ENCODE measurements at places on chromosomes 7 and 10.
A peak's percentile ranks its signal among the peaks of the same experiment; 100 is the strongest.

GRCh38 chr10:121736315-121737130 lies 138.3 kb upstream of the FGFR2 start:
- peaks cover 6% of the 10 kb centered on the region for H3K4me1 ChIP-seq
- H3K36me3 ChIP-seq: peaks cover 8% of the 10 kb centered on the region
- DNase-seq: no peak
- H3K27me3 ChIP-seq: no peaks in the 10 kb centered on the region

DNA sequence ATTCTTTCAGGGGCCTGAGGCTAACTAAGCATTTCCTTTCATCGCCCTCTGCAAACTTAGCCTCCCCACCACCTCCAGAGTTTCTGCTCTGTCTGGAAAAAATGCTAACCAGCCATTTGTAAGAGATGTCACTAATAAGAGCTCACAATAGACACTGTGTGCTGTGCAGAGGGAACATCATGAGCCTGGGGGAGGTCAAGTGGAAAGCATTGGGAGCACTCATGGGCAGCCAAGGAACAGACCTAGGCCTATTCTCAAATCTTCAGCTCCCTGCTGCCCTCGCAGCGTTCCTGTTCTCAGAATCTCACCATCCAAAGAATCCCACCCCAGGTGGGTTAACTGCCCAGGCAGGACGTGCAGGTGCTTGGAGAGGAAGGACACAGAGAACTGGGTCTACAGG lies 27.1 kb upstream of the GPAM start:
- H3K4me3 ChIP-seq: no peak overlapping the region
- DNase-seq: no peak
- H3K4me1 ChIP-seq: no peaks in the 10 kb centered on the region
- no peak overlapping the region for H3K27ac ChIP-seq
- no peaks in the 10 kb centered on the region for H3K36me3 ChIP-seq
- H3K27me3 ChIP-seq: peaks cover 4% of the 10 kb centered on the region

DNA sequence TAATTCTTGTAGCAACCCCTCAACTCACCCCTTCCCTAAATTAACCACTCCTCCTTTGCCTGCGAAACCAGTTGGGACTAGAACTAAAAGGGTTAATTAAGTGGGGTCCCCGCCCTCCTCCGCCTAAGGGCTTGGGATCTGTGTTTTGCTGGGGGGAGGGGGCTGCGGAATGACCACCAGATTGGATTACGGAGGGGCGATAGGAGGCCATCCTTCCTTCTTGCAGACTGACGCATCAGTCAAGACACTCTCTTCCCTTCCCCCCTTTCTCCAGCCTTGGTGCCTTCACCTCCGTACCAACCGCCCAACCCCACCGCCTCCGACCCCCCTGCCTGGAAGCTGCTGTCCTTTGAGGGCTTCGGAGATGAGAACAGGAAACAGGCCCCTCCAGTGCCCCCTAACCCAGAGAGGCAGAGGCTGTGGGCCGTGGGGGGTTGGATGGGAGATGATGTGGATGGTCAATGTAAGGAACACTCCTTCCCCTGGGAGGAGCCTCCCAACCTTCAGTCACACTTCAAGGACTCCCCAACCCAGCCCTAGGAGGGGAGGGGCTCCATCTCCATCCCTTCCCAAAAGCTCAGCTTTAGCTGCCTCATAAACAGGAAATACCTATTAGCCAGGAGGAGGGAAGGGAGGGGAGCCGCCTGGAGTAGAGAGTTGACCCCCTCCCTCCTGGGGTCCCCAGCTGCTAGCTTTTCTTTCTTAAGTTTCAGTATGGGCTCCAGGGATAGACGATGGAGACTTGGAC lies 997 bp upstream of the LDB1 start:
- peaks cover 56% of the 10 kb centered on the region for H3K4me1 ChIP-seq
- DNase-seq: no peak
- no peaks in the 10 kb centered on the region for H3K36me3 ChIP-seq
- peak overlapping the region; percentile 98 for H3K27ac ChIP-seq
- peak overlapping the region; percentile 87 for H3K4me3 ChIP-seq
- no peaks in the 10 kb centered on the region for H3K27me3 ChIP-seq

- H3K27ac ChIP-seq: no peak overlapping the region
- H3K27me3 ChIP-seq: no peaks in the 10 kb centered on the region
- DNase-seq: no peak
- H3K4me1 ChIP-seq: no peaks in the 10 kb centered on the region
Measured at GRCh38 chr10:11026773-11027172, 9.1 kb downstream of the CELF2 start.

DNA sequence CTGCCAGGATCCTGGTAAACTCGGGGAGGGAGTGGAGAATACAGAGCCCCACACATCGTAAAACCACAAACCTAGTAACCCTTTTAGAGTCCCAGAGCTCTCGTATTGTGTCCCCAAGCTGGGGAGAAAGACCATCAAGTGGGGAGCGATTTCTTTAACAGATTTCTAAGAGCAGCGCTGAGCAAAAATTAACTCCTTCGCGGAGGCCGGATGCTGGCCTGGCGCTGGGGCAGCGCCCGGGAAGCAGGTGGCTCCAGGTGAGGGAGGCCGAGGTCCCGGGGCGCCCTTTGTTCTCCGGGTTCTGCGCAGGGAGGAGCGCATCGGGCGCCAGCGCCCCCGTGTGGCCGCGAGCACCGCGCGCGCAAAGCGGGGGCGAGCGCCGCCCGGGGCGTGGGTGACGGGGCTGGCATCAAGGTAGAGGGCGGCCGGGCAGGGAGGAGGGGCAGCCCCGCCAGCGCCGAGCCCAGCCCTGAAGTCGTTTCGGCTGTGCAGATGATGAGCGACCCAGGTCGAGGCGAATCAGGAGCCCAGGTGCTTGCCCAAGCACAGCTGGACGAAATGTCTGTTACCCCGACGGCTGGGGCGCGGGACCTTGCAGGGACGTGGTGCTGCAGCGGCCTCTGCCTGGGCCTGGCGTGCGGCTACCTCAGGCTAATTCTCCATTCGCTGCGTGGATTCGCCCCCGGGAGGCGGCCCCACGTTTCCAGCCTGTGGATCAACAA lies 10.4 kb upstream of the FGFR2 start:
- H3K36me3 ChIP-seq: no peaks in the 10 kb centered on the region
- H3K27ac ChIP-seq: peak overlapping the region; percentile 55
- H3K4me3 ChIP-seq: peak overlapping the region; percentile 40
- no peaks in the 10 kb centered on the region for H3K27me3 ChIP-seq
- no peak for DNase-seq

DNA sequence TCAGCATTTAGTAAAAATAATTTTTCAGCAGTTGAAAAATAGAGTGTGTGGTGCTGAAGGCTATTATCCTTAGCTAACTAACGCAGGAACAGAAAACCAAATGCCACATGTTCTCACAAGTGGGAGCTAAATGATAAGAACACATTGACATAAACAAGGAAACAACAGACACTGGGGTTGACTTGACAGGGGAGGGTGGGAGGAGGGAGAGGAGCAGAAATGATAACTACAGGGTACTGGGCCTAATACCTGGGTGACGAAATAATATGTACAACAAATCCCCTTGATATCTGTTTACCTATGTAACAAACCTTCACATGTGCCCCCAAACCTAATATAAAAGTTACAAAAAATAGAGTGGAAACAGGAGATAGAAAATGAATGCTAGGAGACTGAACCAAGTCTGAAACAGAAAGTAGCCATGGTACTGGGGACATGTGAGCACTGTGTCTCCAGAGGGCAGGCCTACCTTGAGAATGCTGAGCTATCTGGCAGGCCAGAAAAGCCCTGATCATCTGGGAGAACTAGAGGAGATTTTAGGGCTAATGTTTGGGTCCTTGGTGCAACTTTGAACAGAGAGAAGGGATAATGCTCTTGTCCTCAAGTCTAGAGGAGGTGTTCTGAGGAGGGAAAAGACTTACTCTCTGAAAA lies 4.7 kb upstream of the EFCAB10 start:
- no peak for DNase-seq
- peaks cover 7% of the 10 kb centered on the region for H3K27me3 ChIP-seq
- no peaks in the 10 kb centered on the region for H3K36me3 ChIP-seq
- H3K4me3 ChIP-seq: no peak overlapping the region
- H3K27ac ChIP-seq: no peak overlapping the region
- H3K4me1 ChIP-seq: peaks cover 4% of the 10 kb centered on the region

- no peaks in the 10 kb centered on the region for H3K36me3 ChIP-seq
- H3K4me1 ChIP-seq: no peaks in the 10 kb centered on the region
- no peak for DNase-seq
Measured at GRCh38 chr7:85851571-85852193, 664.8 kb upstream of the SEMA3D start.

DNA sequence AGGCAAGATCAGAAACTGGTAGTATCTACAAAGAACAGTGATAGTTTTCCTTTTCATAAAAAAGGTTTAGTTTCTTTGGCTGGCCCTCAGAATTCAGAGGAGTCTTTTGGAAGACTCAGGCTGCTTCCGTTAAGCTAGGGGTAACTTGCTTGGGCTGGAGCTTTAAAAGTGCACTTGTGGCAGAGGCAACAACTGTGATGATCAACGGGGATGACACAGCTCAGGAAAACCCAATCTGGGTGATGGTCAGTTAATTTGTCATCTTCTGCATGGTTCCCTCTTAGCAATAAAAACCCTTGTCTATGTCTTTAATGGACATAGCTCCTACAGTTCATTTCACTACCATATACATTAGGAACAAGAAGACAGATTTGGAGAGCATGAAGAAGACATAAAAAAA lies 46.7 kb downstream of the SGMS1 start:
- no peak overlapping the region for H3K27ac ChIP-seq
- no peak overlapping the region for H3K4me3 ChIP-seq
- no peak for DNase-seq
- no peaks in the 10 kb centered on the region for H3K4me1 ChIP-seq
- H3K36me3 ChIP-seq: no peaks in the 10 kb centered on the region

DNA sequence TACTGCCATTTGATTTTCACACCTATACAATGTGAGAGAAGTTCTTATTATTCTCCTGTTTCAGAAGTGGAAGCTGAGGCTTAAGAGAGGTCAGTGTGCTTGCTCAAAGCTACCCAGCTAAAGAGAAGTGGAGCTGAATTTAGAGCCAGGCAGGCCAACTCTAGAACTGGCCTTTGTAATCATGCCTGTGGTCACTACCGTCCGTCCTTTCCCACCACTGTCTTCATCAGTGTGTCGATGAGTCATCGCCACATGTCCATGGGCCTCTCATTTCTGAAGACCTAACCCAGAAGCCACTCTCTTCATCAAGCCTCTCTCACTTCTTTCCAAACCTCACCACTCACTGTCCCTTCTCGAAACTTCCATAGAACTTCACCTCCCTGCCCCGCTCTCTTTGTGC lies 237.8 kb downstream of the KIAA1217 start:
- H3K4me1 ChIP-seq: peaks cover 22% of the 10 kb centered on the region
- H3K36me3 ChIP-seq: peaks cover 54% of the 10 kb centered on the region
- H3K27me3 ChIP-seq: no peaks in the 10 kb centered on the region

GRCh38 chr7:28217143-28217542 lies 36.5 kb upstream of the JAZF1 start:
- no peaks in the 10 kb centered on the region for H3K4me1 ChIP-seq
- no peaks in the 10 kb centered on the region for H3K27me3 ChIP-seq
- no peak overlapping the region for H3K27ac ChIP-seq
- H3K36me3 ChIP-seq: no peaks in the 10 kb centered on the region

- no peak for DNase-seq
- H3K4me3 ChIP-seq: no peak overlapping the region
- H3K27me3 ChIP-seq: no peaks in the 10 kb centered on the region
Measured at GRCh38 chr10:45424668-45425404, 50.8 kb downstream of the ALOX5 start.

DNA sequence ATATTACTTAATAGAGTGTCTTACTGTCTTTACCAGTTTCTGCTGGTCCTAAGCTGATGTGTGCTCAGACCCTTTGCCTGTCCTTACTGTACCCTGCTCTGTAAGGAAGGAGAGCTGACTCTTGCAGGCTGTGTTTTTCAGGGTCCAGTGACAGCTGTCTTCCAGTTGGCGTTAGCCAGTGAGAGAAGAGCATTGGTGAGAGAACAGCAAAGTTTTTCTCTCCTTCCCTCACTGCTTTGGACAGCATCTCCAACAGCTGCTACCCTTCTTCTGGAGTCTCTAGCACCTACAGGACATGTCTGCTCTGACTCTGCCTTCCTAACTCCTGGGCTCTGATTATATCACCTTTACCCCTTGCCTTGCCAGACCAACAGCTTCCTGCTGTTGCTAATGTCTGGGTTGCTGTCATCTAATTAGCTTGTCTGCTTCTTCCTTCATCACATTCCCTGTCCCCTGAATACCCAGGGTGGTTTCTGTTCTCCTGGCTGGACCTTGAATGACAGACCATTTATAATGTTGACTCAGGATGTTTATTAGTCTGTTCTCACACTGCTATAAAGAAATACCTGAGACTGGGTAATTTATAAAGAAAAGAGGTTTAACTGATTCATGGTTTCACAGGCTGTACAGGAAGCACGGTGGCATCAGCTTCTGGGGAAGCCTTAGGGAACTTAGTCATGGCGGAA lies 23.5 kb upstream of the PANK1 start:
- H3K27ac ChIP-seq: no peak overlapping the region
- H3K27me3 ChIP-seq: no peaks in the 10 kb centered on the region
- H3K36me3 ChIP-seq: no peaks in the 10 kb centered on the region

DNA sequence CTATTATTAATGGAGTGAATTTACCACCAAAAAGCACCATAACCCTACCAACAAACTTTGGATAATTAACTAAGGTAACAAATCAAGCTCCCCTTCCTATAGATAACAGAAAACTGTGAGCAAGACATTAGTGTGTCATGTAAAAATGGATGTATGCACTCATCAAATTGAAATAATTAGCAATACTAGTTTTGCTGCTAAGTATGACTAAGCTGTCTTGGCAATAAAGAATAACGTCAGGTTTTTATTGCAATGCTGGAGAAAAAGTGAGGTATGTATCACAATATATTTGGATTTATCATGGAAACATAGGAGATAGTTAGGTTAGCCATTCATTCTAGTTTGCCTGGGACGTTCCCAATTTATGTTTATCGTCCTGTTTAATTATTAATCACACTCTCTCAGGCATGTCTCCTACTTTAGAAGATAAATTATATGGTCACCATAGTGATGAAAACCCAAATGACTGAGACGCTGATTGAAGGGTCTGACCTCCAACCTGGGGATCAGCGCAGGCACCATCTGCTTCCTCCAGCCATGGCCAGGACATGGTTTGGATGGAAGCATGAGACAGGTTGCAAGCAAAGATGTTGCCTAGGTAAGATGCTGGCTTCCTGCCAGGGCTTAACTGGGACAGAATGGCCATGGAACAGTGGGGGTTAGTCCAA lies 125.6 kb downstream of the FANK1 start:
- H3K27ac ChIP-seq: no peak overlapping the region
- no peaks in the 10 kb centered on the region for H3K4me1 ChIP-seq
- no peak overlapping the region for H3K4me3 ChIP-seq
- H3K36me3 ChIP-seq: no peaks in the 10 kb centered on the region
- H3K27me3 ChIP-seq: no peaks in the 10 kb centered on the region

DNA sequence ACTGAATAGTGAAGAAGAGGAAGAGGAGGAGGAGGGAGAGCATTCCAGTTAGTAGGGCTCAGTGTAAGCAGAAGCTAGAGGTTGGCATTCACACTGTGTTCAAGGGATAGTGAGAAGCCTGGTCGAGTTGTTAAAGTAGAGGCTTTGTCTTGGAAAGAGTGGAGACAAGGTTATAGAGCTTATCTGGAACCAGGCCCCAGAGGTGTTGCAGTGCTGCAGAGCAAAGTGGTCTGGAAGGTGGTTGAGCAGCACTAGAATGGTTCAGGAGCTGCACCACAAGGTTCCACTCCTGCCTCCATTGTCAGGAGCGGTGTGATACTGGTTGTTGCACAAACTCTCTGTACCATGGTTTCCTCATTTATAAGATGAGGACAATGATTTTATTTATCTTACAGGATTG lies 8.8 kb upstream of the PCGF5 start:
- no peaks in the 10 kb centered on the region for H3K4me1 ChIP-seq
- H3K4me3 ChIP-seq: no peak overlapping the region
- H3K36me3 ChIP-seq: no peaks in the 10 kb centered on the region
- DNase-seq: no peak
- no peak overlapping the region for H3K27ac ChIP-seq

All from esophagus squamous epithelium (tissue), 5 donors.